ENCODE measurements at places on chromosomes 4 and X. TPM values are rescaled to one million over a fixed set of nuclear protein-coding genes. Genes with fewer than 3 reads are reported as not detected.

GRCh38 chr4:81602854-81603253 lies 131.1 kb upstream of the RASGEF1B start:
- H3K27me3 ChIP-seq, result no peaks in the 10 kb centered on the region
- DNase-seq, result no peak
- no peaks in the 10 kb centered on the region for H3K36me3 ChIP-seq
- H3K4me3 ChIP-seq, result no peak overlapping the region

DNA sequence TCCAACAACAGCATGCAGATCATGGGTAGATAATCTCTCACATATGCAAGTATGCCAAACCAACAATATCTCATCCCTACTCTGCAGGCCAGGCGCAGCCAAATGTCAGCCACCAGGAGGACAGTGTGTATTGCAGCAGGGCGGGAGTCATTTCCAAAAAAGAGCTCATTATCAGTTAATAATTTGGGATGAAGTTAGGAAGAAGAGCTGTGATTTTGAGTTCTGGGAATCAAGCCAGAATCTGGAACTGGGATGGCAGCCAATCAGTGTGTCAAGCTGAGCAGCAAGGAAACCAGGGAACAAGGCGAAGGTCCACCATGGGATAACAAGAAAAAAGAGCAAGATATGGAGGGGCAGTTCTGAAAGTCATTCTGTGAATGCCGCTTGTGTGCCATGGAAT lies 88.2 kb upstream of the CAMK2D start:
- H3K4me3 ChIP-seq, result no peak overlapping the region
- no peak for DNase-seq
- no peaks in the 10 kb centered on the region for H3K36me3 ChIP-seq
- H3K27me3 ChIP-seq, result no peaks in the 10 kb centered on the region
- no peak overlapping the region for H3K27ac ChIP-seq

GRCh38 chr4:153451911-153452657 lies 14.1 kb upstream of the TMEM131L start:
- no peak overlapping the region for H3K27ac ChIP-seq
- H3K4me1 ChIP-seq, result peaks cover 13% of the 10 kb centered on the region
- H3K36me3 ChIP-seq, result no peaks in the 10 kb centered on the region
- H3K4me3 ChIP-seq, result no peak overlapping the region

GRCh38 chr4:60450054-60450453 lies 750.1 kb upstream of the ADGRL3 start:
- no peaks in the 10 kb centered on the region for H3K4me1 ChIP-seq
- no peak overlapping the region for H3K4me3 ChIP-seq
- no peaks in the 10 kb centered on the region for H3K36me3 ChIP-seq

DNA sequence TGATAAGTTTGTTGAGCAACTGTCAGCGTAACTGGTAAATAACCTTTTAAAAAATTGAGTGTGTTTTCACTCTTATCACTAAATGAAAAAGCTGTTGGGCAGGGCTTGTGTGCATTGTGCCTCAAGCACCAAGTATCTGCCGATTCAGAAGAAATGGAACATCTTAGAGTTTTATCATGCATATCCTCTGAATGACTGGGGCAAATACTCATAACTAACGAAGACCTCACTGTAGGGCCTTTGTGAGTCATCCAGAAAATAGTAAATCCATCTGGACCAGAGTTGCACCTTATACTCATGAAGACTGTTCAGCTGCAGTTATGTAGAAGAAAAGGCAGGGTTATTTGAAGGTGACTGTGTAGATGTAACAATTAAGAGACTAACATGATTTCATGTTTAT lies 222.1 kb downstream of the CAMK2D start:
- DNase-seq, result no peak
- H3K4me1 ChIP-seq, result peaks cover 14% of the 10 kb centered on the region
- no peak overlapping the region for H3K27ac ChIP-seq
- H3K36me3 ChIP-seq, result no peaks in the 10 kb centered on the region
- no peaks in the 10 kb centered on the region for H3K27me3 ChIP-seq

- no peak overlapping the region for H3K27ac ChIP-seq
- H3K4me1 ChIP-seq, result no peaks in the 10 kb centered on the region
- no peaks in the 10 kb centered on the region for H3K27me3 ChIP-seq
- DNase-seq, result no peak
- no peak overlapping the region for H3K4me3 ChIP-seq
- no peaks in the 10 kb centered on the region for H3K36me3 ChIP-seq
Observed at GRCh38 chr4:57333684-57334083, 223.5 kb upstream of the IGFBP7 start.

- no peaks in the 10 kb centered on the region for H3K27me3 ChIP-seq
- H3K4me3 ChIP-seq, result no peak overlapping the region
- DNase-seq, result no peak
- H3K36me3 ChIP-seq, result no peaks in the 10 kb centered on the region
- H3K4me1 ChIP-seq, result no peaks in the 10 kb centered on the region
Observed at GRCh38 chrX:122906726-122907125, 277.4 kb upstream of the GRIA3 start.

DNA sequence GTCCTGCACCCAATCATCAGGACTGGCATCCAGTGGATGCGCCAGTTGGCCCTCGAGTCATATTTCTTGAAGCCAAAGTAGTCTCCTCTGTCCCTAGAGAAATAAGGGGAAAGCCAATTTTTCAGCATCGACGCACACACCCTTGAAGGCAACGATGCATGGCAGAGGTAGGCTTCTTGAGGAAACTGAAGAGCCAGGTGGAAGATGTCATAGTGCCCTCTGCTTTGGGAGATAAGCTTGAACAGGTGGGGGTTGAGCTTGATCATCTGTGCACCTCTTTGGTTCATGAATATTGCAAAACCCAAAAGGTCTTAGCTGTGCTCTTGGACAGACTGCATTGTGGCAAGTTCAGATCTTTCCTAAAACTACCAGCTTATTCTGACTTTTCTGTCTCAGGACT lies 34.6 kb upstream of the WDR1 start:
- DNase-seq, result no peak
- H3K27ac ChIP-seq, result no peak overlapping the region
- no peaks in the 10 kb centered on the region for H3K36me3 ChIP-seq
- no peaks in the 10 kb centered on the region for H3K4me1 ChIP-seq
- no peaks in the 10 kb centered on the region for H3K27me3 ChIP-seq
- H3K4me3 ChIP-seq, result no peak overlapping the region

- H3K27ac ChIP-seq, result no peak overlapping the region
- H3K4me3 ChIP-seq, result no peak overlapping the region
Observed at GRCh38 chr4:156247470-156247869, 293.8 kb upstream of the CTSO start.

DNA sequence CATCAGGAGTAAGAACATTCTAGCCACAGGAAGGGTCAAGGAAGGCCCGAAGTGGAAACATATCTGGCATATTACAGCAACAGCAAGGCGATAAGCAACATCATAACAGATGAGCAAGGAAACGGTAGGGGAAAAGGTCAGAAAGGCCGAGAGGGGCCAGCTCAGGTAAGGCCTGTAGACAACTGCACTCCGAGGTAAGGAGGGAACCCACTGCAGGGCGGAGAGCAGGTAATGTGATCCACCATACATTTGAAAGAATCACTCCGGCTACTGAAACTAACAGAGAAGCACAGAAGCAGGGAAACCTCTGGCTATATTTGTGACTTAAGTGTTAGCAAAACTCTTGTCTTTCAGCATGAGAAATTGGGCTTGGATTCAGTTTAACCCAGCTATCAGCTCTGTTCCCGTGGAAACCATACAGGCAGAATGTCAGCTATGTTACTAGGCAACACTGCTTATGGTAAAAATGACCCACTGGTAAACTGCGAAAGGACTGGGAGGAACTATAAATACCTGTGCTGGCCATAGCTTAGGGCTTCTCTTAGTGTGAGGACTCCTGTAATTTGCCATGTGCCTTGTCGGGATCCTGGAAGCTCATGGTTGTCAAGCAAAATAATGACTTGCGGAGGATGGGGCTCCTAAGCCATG lies 31.0 kb downstream of the FRYL start:
- H3K4me1 ChIP-seq, result no peaks in the 10 kb centered on the region
- no peaks in the 10 kb centered on the region for H3K27me3 ChIP-seq
- DNase-seq, result no peak
- no peak overlapping the region for H3K4me3 ChIP-seq
- H3K27ac ChIP-seq, result no peak overlapping the region

DNA sequence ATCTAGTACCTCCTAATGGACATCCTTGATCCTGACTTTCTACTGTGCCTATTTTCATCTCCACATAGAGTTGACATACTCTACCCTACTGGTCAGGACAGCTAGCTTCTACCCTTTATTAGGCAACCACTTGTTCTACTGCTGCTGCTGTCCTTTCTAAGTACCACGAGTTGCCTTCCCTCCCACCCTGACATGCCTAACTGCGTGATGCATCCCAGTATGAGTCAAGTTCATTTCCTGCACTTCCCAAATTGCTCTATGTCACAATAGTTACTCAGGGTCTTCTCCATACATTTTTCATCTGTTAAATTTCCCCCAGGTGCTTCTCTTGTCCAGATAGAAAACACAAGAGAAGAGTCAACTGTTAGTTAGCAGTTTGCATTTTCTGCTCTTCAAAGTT lies 133.4 kb downstream of the TBC1D19 start:
- DNase-seq, result no peak
- no peaks in the 10 kb centered on the region for H3K36me3 ChIP-seq
- no peak overlapping the region for H3K4me3 ChIP-seq

Gene GPAT3
- total RNA-seq, result 0.69 TPM

Gene RNF4
- 17.8 TPM for total RNA-seq
